ENCODE measurements at places on chromosomes 5 and 9. TPM values are rescaled to one million over a fixed set of nuclear protein-coding genes. Genes with fewer than 3 reads are reported as not detected.

The TMEM215 gene
- polyA plus RNA-seq: not detected

The SPINK4 gene
- 9.2 TPM for polyA plus RNA-seq

The FLT4 gene
- polyA plus RNA-seq: 6.8 TPM

GRCh38 chr5:16812911-16813310 is 123.2 kb downstream of the MYO10 start:
- DNase-seq: peak; percentile 73
- no peaks in the 10 kb centered on the region for H3K36me3 ChIP-seq
- peaks cover 24% of the 10 kb centered on the region for H3K4me1 ChIP-seq
- no peak overlapping the region for H3K27ac ChIP-seq
- H3K27me3 ChIP-seq: no peaks in the 10 kb centered on the region
- no peak overlapping the region for H3K4me3 ChIP-seq

DNA sequence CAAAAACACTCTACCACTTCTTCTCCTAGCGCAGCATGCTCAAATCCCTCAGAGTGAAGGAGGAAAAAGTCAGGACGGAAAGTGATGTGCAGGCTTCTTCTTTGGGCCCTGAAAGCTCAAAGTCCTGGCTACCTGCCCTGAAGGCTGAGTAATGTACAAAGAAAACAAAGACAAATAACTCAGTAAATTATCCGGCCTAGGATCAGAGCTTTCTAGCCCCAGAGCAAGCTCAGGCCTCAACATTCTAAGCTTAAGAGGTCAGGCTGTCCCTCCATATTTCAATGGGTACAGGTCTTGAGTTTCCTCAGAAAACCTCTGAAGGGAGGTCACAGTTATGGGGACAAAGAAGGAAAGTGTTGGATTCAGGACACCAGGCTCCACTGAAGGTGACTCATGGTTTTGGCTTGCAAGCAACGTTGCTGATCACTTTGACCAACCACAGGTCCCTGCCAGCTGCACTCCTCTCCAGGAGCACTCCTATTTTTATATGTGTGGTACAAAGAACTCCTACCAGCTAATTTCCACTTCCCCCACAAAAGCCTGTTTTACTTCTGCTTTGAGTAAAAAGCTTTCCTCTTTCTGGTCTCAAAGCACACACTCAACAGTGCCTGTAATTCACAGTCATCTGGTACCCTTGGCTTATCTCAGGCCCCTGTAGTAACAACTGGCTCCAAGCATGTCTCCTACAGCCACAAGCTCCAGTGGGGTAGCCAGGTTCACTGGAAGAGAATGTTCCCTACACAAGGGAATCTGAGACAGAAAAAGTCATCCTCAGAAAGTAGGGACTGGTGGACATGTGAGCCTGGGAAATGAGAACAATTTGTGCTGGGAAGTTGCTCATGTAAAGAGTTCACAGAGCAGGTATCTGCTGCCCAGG is 115.7 kb downstream of the UGCG start:
- H3K4me3 ChIP-seq: no peak overlapping the region
- H3K27me3 ChIP-seq: no peaks in the 10 kb centered on the region
- no peaks in the 10 kb centered on the region for H3K36me3 ChIP-seq
- no peaks in the 10 kb centered on the region for H3K4me1 ChIP-seq
- no peak for DNase-seq
- peak overlapping the region; percentile 4 for H3K27ac ChIP-seq

GRCh38 chr5:9057406-9058000 is 488.4 kb downstream of the SEMA5A start:
- no peak overlapping the region for H3K4me3 ChIP-seq
- H3K27ac ChIP-seq: no peak overlapping the region
- H3K27me3 ChIP-seq: no peaks in the 10 kb centered on the region
- H3K36me3 ChIP-seq: peaks cover 11% of the 10 kb centered on the region
- no peak for DNase-seq

DNA sequence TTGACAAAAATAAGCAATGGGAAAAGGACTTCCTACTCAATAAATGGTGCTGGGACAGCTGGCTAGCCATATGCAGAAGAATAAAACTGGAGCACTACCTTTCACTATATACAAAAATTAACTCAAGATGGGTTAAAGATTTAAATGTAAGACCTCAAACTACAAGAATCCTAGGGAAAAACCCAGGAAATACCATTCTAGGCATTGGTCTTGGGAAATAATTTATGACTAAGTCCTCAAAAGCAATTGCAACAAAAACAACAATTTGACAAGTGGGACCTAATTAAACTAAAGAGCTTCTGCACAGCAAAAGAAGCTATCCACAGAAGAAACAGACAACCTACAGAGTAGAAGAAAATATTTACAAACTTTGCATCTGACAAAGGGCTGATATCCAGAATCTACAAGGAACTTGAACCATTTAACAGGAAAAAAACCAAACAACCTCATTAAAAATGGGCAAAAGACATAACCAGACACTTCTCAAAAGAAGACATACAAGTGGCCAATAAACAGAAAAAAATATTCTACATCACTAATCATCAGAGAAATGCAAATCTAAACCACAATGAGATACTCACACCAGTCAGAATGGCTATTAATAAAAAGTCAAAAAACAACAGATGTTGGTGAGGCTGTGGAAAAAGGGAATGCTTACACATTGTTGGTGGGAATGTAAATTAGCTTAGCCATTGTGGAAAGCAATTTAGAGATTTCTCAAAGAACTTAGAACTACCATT is 75.2 kb upstream of the CPEB4 start:
- no peaks in the 10 kb centered on the region for H3K27me3 ChIP-seq
- DNase-seq: no peak
- no peaks in the 10 kb centered on the region for H3K36me3 ChIP-seq
- H3K4me1 ChIP-seq: no peaks in the 10 kb centered on the region

GRCh38 chr5:125700380-125700861 is 722.8 kb upstream of the GRAMD2B start:
- no peaks in the 10 kb centered on the region for H3K27me3 ChIP-seq
- H3K27ac ChIP-seq: no peak overlapping the region
- H3K36me3 ChIP-seq: no peaks in the 10 kb centered on the region
- H3K4me1 ChIP-seq: peaks cover 21% of the 10 kb centered on the region
- no peak overlapping the region for H3K4me3 ChIP-seq
- peak; percentile 20 for DNase-seq

Data from pancreas (tissue), 10 donors.